Stimulated activated CD4-positive, alpha-beta T cell treated with anti-CD3 and anti-CD28 coated beads, Interleukin-1b, Interleukin-23, amount 100 ng/mL, for 24 hours (primary cell): ENCODE measurements at places on chromosomes 7 and 10.

GRCh38 chr7:87000344-87000743, 59.1 kb downstream of the ELAPOR2 start:
- no peak for DNase-seq

- no peak for DNase-seq
These were observed 260.7 kb downstream of the BMPER start for GRCh38 chr7:34165927-34166550.

GRCh38 chr10:127836966-127837365, 55.8 kb downstream of the CLRN3 start:
- no peak for DNase-seq

DNA sequence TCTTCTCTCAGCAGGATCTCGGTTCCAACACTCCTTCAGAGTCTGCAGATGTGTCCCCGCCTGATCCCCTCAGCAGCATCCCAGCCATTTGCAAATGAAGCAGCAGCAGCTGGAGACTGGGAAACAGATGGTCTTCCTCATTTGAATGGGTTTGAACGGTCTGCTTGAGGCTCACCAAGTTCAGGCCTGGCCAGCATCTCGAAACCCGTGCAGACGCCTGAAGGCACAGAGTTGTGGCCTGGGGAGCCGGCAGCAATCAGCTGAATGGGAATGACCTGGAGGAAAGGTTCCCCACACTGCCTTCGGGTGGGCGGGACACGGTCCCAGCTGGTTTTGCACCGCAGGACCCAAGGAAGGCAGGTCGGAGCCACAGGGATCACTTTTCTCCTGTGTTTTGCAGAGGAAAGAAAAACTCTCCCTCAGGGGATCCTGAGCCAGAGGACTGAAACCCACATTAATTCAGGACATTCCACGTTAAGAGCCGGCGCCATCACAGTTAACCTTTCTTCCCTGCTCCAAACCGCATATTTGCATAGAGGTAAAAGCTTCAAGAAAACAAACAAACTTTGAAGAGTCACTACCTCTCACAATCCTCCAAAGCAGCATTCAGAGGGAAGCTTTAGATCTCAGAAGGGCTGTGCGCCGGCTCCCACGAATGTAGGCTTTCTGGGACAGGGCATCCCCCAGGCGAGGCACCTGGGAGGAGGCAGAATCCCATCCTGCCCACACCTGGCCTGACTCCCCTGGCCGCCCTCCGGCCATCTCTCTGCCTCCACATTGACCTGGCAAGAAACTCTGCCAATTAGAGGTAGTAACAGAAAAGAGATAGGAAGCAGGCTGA, 17.7 kb downstream of the FGFR2 start:
- DNase-seq, result no peak

DNA sequence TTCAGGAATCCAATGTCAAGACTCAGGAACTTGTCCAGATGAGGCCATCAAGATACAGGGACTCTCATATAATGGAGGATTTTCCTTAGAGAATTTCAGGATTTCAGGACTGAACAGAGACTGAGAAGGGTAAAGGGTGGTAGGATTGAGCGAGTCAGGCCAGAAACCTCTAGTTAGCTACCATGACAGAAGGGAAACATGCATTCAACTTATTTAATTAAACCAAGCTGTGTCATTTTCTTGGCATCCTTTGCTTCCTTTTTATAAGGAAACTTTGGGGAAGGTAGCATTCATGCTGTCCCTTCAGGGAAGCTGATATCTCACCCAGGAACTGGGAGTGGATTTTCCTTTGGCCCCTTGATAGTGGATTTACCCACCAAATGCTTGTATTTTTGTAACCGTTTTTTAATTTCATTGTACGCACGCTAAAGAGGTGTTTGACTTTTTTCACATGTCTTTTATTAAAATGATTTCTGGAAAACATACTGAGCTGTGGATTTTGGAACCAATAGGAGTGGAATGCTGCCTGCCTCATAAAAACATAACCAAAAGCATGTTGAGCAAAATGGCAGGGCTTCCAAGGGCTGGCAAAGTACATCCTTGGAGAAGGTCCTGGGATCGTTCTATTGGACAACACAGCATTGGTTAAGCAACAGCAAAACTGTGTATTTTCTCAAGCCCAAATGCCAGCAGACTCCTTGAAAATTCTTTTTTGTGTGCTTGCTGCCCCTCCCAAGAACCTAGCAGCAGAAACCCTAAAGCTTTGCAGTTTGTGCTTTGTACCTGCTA, 104.5 kb downstream of the CXCL12 start:
- DNase-seq, result no peak

DNA sequence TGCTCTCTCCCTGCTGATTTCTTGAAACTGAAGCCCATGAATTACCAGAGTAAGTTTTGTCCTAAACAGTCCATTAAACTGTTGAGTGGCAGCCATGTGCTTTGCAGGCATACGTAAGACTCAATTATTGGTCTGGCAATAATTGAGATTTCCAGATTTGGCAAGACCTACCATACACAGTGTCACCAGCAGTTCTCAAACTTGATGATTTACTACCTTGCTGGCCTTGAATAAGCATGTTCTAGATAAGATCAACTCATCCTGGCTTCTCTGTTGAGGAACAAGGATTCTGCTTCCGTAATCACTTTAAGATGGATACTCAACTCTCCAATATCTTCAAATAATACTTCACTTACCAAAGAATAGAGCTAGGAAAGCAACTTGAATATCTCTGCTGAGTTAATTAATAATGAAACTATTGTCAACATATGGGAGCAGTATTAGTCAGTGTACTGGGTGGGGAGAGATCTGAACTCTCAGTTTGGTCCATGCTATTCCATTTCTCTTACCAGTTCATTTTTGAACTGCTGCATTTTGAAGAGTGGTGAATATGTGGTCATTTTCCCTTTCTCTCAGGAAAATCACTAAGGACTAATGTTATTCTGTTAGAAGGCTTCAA, 181.4 kb downstream of the IPMK start:
- no peak for DNase-seq

GRCh38 chr10:24574578-24575155, 149.0 kb downstream of the ARHGAP21 start:
- DNase-seq, result no peak

DNA sequence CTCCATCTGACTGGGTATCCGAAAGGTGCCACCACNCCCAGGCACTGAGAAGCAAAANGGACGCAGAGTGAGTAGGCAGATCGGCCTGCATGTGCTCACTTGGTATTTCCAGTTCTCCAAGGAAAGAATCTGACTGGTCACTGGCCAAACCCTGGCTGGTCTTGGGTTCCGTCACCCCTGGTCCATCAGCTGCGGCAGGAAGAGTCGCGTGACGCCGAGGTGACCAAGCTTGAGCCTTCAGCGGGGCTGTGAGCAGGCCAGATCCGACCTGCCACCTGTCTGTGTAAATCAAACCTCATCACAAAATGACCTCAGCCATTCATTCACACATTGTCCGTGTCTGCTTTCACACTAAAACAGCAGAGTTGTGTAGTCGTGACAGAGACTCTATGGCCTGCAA, 28.8 kb upstream of the CHST15 start:
- DNase-seq, result no peak

DNA sequence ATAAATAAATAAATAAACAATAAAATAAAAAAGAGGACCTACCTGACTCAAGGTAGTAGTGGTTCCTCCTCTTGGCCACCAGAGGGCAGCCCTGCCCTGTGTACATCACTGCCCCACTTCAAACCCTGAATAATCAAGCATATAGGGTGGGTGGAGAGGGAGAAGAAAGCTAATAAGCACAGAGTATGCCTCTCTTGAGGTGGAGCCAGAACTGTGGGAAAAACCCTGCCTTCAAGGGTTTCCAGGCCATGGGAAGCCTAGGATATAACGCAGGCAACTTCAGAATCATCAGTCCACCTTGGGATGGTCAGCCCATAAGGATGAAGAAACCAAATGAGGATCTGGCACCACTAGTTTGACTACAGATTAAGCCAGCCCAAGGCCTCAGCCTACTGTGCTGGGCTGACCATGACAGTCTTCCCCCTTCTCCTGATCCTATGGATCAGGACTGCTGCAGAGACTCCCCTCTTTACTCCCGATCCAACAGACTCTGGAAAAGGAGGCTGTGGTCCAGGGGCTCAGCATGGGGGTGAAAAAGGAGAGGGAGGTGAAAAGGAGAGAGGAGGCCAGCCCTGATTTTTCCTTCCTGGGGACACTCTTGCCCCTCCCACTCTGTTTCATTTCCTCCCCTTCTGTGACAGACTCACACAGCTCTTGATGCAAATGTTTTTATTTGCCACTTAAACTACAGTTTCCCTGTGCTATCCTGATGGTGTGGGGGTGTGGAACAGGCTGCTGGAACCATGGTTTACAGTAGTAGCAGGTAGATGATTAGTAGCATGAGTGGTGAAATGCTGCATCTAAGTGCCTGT, 10.1 kb downstream of the AVPI1 start:
- DNase-seq, result no peak

DNA sequence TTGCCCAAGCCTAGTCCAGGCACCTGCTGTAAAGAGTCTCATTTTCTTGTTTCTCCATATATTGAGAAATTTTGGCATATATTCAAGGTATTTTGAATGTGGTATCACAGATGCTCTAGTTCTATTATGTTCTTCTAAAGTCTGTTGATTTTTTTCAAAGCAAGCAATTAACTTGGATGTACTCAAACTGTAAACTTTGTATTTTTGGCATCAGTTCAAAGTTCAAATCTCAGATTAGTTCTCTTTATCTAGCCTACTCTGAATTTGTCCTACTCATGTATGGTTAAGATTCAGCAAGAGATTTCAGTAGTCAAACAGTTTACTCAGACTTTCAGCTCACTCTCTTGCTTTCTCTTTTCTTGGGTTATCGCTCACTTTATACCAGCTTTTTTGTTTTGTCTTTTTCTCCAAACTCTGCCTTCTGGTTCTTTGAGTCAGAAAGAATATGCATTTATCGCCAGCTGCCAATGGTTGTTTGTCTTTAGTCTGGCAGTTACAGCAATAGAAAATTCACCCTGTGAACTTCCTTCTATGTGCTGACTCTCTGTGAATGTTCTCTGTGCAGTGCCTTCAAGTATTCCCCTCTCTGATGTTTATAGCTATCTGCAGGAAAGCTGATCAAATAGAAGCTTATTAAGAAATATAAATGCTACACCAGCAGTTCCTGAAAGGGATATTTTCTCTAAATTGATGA, 56.0 kb downstream of the ANKRD7 start:
- DNase-seq, result no peak

- no peak for DNase-seq
These were observed 87.4 kb upstream of the TNS3 start for GRCh38 chr7:47669178-47669891.

DNA sequence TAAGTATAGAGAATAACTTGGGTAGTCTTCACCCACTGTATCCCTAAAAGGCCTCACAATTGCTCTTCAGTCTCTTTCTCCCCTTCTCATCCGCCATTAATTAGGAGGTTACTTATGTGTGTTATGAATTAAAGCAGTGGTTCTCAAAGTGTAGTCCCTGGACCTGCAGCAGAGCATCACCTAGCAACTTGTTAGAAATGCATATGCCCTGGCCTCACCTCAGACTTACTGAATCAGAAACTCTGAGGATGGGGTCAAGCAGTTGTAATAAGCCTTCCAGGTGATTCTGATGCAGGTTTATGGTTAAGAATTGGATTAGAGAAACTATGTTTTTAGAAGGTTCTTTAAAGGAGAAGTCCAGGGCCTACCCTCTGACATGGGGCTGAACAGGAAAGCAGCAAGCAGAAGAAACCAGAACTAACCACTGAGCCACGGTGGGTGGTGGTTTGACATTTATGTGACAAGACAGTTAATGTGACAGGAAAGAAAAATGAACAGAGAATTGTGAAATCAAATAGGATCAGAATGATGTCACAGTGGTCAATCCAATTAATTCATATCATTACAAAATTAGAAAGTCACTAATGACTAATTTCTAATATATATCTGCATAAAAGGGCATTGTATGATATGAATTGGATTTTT, 37.6 kb downstream of the ENTPD1 start:
- no peak for DNase-seq
